ENCODE measurements at places on chromosomes 1 and 21.

- no peak for DNase-seq
These were observed 30.3 kb downstream of the TMEM69 start for GRCh38 chr1:45718289-45718688.

DNA sequence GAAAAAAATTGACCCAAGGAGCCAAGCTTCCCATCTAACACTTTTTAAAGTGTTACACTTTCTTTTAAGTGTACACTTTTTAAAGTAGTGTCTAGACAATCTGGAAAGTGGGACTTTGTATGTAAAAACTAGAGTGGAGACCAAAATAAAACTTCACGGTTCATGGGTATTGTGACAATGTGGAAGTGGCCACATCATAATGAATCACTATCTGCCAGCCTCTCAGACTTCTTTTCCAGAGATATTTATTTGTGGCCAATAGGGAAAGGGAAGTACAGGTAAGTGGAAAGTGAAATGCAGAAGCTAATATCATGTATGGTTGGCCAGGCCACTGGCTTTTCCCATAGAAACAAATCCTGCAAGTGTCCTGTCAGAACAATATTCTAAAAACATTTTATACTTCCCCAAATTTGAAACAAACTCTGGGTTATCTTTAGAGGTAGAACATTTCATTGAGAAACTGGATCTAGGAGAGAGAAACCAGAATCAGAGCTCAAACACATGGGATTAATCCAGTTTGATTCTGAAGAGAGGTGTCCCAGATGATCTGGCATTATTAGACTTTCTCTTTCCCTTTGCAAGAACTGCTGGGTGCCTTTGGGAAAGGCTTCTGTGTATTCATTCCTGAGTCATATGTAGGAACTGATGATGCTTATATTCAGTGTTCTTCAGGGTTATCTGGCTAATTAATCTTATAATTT is 2.0 kb downstream of the TNFSF18 start:
- DNase-seq = no peak

- no peak for DNase-seq
These were observed 18.0 kb upstream of the OLIG1 start for GRCh38 chr21:33051925-33052324.

GRCh38 chr1:36436821-36437220 is 13.4 kb downstream of the OSCP1 start:
- DNase-seq = no peak

- DNase-seq = no peak
These were observed 134.1 kb downstream of the ZC3H11B start for GRCh38 chr1:219478811-219479210.

- no peak for DNase-seq
These were observed 117.1 kb downstream of the FOXD2 start for GRCh38 chr1:47554901-47555300.

DNA sequence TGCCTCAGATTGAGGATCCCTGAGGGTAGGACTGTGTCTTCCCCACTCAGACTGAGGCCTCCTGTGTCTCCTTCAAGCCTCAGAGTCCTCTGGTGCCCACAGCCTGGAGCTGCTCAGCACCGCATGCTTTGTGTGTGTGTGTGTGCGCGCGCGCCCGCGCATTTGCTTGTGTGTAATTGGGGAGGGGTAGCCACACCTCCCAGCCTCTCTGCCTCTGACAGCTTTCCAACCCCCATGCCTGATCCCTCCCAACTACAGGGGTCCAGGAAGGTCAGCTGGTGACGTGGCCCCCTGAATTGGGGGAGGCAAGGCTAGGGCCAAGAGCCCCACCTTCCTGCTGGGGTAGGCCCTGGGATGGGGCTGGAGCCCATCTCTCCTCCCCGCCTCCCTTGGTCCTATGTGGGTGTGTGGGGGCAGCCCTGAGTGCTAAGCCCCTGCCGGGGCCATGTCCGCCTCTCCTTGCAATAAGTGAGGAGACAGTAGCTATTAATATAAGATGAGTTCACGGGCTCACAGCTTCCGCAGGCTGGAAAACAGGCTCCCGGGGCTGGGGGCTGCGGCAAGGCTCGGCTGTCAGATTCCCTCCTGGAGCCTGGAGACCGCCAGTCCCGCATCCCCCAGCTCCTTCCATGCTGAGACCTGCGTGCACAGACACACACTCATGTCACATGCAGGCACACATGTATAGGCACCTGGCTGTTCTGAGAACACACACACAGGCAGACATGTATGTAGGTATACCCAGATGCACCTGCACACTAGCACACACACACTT is 7.0 kb downstream of the GPR3 start:
- no peak for DNase-seq

DNA sequence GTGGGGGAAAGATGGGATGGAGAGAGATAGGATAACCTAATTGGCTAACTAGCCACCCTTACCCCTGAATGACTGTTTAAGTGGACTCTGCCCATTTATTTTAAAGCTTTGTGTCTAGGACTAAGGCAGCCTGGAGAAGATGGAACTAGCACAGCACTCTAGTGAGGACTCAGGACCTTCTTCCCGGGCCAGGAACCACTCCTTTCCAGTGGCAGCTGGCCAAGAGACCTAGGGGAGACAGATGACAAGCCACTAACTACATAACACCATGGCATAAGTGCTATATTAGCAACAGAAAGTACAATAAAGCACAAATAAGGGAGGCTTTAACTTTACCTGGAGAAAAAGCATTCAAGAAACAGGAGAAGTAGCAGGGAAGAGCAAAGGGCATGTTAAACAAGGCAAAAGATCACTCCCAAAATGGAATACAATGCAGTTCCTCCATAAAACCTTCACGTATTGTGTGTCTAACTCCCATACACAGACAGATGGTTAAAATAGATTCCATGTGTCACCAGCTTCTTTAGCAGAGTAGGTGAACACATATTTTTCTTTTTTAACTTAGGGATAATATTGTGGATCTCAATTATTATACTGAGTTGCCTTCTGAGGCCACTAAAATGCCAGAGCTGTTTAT is 20.6 kb downstream of the CLCA1 start:
- no peak for DNase-seq

- no peak for DNase-seq
These were observed 108.7 kb upstream of the ARHGEF16 start for GRCh38 chr1:3345792-3346191.

GRCh38 chr1:20069874-20070273 is at the start of gene PLA2G5:
PLA2G5 (plus strand) TSS chr1:20070194; CDS start chr1:20084831, 14,637 bp downstream.
- peak; percentile 83 for DNase-seq

DNA sequence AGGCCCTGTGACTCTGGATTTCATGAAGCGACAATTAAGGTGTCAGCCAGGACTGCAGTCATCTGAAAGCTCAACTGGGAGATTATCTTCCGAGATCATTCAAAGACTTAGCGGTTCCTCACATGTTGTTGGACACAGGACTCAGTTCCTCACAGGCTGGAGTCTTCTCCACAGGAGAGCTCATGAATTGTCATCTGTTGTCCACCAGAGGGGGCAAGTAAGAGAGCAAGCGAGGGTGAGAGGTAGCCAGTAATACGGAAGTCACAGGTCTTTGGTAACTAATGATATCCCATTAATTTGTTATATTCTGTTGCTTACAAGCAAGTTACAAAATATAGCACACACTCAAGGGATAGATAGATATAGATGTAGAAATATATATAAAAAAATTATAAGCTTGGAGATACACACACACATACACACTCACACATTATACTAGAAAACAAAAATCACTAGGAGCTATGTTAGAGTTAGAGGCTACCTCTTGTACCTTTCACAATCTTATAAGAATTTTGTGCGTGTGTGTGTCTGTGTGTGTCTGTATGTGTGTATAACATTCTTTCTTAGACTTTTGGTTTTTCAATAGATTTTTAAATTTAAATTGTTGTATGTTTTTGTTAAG is 1695.3 kb downstream of the BRINP3 start:
- no peak for DNase-seq

DNA sequence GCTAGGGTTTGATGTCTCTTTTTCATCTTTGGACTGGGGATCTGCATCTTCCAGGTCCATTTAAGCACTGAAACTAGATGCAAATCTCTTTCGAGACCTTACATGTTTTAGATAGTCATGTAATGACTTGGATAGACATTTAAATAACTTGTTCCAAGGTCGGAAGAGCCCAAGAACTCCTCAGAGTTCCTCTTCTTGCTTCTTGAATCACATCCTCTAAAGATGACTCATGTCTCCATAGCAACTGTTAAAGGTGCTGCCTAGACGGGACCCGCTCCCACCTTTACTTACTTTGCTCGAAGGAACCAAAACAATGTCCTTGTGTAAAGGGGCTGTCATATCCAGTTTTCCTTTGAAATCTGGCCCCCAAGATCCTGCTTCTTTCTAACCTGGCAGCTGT is 130.0 kb downstream of the EDEM3 start:
- DNase-seq = no peak

GRCh38 chr21:26686278-26686677 is 113.2 kb upstream of the CYYR1 start:
- no peak for DNase-seq

DNA sequence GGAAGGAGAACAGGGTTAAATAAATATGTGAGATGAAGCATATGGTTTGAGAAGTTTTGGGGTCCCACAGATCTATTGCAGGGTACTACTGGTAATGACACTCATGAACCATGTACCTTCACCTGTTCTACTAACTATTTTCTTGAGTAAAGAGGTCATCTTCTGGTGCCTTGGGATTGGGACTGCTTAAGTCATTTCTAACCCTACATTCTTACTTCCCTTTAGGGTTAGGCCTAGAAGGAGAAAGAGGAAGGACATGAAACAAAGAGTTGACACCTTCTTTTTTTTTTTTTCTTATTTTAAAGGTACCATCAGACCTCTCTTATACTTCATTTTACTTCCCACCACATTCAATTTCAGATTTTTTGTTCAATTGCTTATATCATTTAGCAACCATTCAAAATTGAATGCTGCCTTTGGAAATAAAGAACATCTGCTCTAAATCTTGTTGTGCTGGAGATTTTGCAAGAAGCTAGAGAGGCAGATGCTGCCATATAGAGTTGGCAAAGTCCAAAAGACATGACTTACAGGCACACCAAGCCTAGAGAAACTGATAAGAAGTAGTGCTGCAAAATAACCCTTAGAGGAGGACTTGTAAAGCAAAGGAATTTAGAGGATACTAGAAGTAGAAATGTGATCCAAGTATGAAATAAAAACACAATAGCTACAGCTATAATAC is 374.4 kb upstream of the ST6GALNAC5 start:
- no peak for DNase-seq

DNA sequence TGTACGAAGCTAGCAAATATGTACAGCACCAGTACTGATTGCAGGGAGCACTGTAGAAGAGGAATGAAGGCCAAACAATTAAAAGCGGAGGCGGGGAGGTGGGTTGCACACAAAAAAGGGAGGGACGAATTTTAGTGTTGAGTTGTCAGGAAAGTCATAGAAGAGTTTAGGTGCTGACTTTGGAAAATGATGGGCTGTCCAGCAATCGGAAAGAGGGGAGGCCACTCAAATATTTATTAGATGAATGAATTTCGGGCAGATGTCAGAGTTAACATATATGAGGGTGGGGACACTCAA is 537 bp upstream of the ANKRD13C start:
- DNase-seq = no peak

DNA sequence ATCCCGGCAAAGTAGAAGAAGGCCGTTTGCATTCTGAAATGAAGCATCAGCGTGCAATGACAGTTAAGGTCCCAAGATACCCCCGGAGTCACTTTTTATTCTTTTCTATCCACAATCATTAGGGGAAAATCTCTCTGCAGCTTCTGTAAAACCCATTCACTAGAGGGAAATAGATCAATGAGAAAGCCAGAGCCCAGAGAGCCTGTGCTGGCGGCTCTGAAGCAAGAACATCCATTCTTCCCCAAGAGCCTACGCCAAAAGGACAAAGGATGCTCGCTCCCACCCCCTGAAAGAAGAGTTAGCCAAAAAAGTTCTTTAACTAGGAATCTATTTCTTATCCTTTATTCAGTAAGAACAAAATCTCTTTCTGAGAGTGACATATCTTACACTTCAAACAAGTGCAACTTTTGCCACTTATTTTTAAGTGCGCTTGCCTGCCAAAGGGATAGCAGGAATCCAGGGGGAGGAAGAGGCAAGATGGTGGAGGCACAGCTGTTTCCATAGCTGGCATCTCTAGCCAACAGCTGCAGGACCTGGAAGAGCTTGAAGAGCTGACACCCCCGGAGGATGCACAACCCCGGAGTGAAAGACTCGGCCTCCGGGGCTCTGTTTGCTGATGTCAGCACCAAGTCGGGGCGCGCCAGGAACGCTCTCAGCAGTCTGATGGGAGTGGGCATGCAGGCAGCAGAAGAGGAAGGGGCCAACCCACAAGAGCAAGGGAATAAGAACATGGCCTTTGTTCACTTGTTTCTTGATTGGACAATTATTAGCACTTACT is 68.7 kb downstream of the KCNN3 start:
- DNase-seq = no peak

DNA sequence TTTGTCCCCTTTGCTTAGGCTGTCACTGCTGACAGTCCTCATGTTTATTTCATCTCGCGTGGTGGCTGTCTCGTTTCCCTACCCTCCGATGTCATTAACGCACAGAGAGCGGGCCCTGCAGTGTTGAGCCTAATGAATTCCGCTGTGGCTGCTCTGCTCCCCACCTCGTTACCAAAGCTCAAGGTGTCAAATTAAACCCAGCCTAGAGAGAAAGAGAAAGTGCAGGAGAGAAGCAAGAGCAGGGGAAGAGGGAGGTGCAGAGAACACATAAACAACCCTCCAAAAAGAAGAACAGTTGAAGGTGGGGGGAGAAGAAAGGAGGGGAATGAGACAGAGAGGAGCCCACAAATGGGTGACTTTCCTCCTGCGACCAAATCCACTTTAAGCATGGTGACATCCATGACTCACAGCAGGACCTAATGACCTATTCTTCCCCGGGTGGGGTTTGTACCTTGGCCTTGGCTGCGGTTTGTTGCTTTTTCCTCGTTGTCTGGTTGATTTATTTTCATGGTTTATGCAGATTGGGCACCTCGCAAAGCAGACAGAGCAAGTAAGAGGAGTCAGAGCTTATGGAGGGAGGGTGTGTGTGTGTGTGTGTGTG is 92.5 kb downstream of the PBX1 start:
- no peak for DNase-seq

GRCh38 chr21:34618941-34619340 is 4.0 kb upstream of the RCAN1 start:
- DNase-seq = no peak

GRCh38 chr1:56432166-56432971 is 147.0 kb downstream of the PLPP3 start:
- DNase-seq = no peak

GRCh38 chr1:167862432-167863076 is 51.4 kb downstream of the ADCY10 start:
- DNase-seq = no peak

DNA sequence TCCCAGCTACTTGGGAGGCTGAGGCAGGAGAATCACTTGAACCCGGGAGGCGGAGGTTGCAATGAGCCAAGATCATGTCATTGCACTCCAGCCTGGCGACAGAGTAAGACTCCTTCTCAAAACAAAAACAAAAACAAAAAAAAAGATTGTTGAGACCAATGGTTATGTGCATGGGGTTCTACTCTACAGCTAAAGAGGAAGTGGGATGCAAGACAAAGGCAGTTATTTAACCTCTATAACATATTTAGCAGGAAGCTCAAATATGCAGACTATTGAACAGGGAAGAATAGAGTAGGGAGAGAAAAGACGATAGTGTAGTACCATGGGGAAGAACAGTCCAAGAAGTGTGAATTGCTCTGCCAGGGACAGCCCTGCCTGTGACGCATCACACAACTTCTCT is 227.7 kb downstream of the SMYD3 start:
- DNase-seq = no peak

- no peak for DNase-seq
These were observed 16.9 kb upstream of the MTF2 start for GRCh38 chr1:93061895-93062792.

- peak; percentile 56 for DNase-seq
These were observed 594 bp downstream of the HDGF start for GRCh38 chr1:156750711-156751450.
